Sigmoid colon (tissue), 7 donors: ENCODE measurements at places on chromosomes 3 and 15. TPM values are rescaled to one million over a fixed set of nuclear protein-coding genes. Genes with fewer than 3 reads are reported as not detected.

Gene TJP1
- polyA plus RNA-seq, result 28.0 TPM

Gene ANKRD34C
- polyA plus RNA-seq, result not detected

Gene SERPINI1
- 4.3 TPM for polyA plus RNA-seq

Gene GOLGA6L1
- polyA plus RNA-seq, result not detected
